ENCODE measurements at places on chromosomes 7 and 10. TPM values are rescaled to one million over a fixed set of nuclear protein-coding genes. Genes with fewer than 3 reads are reported as not detected.

GRCh38 chr10:45997994-45998763 is 25.9 kb downstream of the TIMM23 start:
- no peak for DNase-seq

- DNase-seq, result no peak
These were observed 2.1 kb upstream of the FOXP2 start for GRCh38 chr7:114412548-114412947.

- no peak for DNase-seq
These were observed 598.3 kb downstream of the SUGCT start for GRCh38 chr7:40733114-40733513.

SLC26A4 gene
- 0.13 TPM for total RNA-seq

DNA sequence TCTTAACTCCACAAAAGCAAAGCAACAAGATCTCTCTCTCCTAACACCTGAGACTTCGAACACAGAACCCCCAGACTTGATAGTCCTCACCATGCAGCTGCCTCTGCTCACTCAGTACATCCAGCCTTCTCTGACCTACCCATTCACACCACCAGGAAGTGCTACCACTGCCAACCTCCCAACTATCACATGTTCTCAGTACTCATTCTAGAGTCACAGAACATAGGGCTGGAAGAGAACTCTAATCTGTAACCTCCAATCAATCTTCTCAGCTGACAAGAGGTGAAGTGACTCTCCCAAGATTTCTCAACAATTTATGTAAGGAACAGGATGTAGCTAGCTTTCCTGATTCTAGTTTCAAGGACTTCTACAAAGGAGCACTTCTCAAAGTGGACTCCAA is 3.8 kb downstream of the NUDCD3 start:
- DNase-seq, result no peak

UBE2D4 gene
- 9.4 TPM for total RNA-seq

PRLHR gene
- total RNA-seq, result not detected

Data from esophagus squamous epithelium (tissue), 5 donors.